Activated CD4-positive, alpha-beta T cell treated with anti-CD3 and anti-CD28 coated beads, Interleukin-2, Interleukin-6, amounts not matched to agents 100 ng/mL and 50 ng/mL, durations not matched to agents 16 hours and 8 hours (primary cell): ENCODE measurements at places on chromosomes 1 and 21.

DNA sequence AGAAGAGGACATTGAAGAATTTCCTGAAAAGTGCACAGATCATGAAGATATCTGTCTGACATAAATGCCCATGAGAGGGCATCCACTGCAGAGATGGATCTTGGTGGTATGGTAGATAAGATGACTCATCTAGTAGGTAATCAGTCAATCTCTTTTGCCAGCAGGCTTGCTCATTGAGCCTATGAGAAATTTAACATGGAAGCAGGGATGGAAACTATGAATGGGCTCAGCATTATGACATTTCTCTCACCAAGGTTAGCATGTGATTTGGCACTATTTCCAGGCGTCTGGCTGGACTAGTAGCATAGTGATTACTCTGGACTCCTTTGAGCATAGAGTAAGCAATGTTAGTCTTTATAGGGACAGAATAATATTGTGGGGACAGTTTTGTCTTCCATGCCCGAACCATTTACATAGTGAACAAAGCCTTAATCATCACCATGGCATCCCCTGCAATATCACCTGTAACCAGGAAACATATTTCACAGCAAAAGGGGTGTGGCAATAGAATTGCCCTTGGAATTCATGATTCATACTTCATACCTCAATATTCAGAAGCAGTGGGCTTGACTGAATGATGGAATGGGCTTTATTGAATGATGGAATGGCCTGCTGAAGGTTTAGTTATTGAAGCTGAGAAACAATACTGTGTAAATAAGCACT lies 7.3 kb downstream of the OR2C3 start:
- DNase-seq, result no peak

DNA sequence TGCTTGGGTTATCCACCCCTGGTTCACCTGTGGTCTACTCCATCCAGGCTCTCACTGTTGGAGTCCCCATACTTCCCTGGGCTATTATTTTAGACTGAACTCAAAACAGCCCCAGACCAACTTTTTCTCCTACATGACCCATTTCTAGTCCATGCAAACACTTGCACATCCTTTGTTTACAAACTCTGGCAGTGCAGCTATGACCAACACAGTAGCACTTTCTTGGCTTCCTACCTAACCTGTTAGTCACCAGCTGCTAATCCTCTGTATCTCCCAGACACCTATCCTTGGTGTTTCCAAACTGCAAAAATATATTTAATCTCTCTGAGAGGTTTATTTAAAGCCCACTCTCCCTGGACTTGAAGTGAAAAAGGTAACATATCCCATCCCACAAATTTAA lies 90.8 kb downstream of the DDAH1 start:
- DNase-seq, result no peak

- DNase-seq, result no peak
Measured at GRCh38 chr1:5659606-5660005, 332.6 kb downstream of the NPHP4 start.

GRCh38 chr1:30129421-30130055 lies 593.8 kb downstream of the MATN1 start:
- no peak for DNase-seq

DNA sequence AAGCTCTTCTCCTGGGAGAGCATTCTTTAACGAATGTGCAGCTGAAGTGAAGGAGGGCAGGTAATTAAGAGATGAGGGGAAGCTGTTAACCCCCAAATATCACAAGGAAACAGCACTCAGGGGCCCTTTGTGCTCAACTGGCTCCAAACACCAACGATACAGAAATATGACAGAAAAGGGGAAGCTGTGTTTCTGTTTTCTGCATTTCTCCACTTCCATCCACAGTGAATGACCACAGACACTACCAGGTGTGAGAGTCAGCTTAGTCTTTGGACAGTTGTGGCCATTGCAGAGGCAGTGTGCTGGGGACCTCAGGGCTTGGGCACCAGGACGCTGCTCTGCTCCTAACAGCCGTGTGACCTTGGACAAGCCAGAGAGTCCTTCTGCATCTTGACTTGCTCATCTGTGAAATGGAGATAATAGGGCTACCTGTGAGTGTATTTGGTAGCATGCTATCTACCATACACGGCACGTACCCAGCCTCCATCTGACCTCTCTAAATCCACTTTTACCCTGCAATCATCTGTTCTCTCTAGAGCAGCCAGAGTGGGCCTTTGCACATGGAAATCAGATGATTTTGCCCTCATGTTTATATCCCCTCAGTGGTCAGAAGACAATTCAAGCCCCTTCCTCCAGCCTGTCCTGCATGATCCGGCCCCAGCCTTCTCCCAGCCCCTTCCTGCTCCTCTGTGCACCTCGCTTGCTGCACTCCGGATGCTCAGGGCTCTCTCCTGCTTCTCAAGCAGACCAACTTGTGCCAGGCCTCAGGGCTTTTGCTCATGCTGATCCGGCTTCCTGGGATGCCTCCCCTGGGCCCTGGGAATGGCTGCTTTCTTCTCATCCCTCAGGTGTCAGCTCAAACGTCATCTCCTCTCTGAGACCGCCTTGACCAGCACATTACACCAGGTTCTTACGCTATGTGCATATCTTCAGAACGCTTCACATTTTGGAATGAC lies 4.7 kb upstream of the TINAGL1 start:
- DNase-seq, result no peak

GRCh38 chr1:162010175-162010506 lies 13.5 kb downstream of the OLFML2B start:
- no peak for DNase-seq

DNA sequence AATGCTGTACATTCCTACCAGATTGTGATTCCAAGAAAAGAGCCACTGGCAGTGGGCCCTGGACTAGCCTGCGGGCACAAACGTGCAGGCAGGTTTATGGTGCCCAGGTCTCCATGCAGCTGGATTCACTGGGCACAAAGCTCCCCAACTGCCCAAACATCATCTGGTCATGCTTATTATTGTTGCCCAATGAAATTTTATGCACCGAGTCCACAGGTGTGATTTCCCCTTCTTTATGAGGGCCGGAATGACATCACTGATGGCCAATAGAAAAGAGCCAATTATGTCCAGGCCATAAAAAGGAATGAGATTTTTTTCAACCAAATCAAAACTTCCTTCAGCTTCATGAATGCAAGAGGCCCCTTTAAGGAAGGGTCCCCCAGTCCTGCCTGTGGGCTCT lies 66.2 kb downstream of the ERI3 start:
- DNase-seq, result no peak

DNA sequence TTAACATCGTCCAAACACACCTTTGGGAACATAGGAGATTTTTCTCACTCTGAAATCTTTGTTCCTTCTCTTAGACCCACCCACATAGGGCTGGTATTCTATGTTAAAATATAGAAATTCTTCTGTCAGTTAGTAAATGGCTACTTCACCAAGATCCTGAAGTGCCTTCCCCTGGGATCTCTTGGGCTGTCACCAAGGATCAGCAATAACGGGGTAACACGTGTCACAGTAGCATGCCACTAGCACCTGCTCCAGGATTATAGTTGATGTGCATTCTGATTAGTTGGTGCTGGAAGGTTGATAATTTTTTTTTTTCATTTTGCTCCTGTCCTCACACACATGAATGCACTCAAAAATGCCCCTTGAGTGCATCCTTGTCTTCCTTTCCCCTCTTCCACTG lies 298.7 kb downstream of the NTNG1 start:
- no peak for DNase-seq

GRCh38 chr1:54987919-54988705 lies 7.7 kb downstream of the TMEM61 start:
- DNase-seq, result no peak

DNA sequence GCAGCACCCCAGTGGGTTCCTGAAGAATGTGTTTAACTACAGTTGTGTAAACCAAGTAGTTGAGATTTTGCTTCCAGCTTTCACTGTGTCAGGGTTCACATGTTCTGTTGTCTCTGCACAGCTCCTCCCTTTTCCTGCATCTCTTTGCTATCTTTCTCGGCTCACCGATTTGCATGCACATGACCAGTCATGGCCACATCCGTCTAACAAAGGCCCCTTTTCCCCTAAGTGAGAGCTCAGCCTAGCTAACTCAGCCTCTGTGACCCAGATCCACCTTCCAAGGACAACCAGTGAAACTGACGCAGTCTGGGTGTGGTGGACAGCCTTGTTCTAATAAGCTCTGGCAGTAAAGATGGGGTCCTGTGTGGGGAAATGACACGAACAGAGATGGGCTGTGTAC lies 101.1 kb downstream of the ZP4 start:
- no peak for DNase-seq

DNA sequence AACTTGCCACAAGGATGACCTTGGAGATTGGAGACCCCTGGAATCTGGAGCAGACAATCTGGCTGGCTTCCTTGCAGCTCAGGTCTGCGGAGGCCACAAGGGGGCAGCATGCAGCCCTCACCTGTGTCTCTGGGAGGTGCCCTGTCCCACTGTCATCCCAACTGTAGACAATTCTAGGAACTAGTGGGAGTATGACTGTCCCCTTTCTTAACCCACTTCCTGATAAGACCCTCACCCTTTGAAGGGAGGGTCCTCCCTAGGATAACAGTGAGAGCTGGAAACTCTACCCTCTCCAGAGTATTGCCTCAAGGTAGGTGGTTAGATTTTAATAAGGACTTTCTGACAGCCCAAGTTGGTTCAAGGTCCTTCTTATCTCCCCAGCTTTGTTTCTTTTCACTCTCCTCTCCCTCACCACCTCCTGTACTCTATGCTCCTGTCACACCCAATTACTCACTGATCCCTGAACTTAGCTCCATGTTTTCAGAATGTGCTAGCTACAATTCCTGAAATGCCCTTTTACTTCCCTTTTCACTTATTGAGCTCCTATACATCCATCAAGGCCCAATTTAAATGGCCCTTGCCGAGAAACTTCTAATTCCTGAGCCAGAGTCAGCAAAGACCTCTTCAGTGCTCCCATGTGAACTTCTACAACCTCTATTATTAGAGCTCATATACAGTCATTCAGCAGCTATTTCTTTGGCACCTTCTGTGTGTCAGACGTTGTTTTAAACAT lies 9.2 kb upstream of the KCNQ4 start:
- peak; percentile 63 for DNase-seq

DNA sequence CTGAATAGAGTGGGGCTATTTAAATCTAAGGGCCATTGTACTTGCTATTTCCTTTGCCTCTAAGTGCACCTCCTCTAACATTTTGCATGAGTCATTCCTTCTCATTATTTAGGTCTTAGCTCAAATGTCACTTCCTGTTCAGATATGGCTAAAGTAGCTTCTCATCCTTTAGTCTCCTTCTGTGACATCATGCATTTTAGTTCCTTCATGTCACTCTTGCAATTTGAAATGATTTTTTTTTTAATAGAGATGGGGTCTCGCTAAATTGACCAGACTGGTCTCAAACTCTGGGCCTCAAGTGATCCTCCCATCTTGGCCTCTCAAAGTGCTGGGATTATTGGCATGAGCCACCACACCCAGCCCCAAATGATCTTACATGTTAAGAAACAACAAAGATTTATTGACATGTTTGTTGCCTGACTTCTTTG lies 6.6 kb downstream of the TBX19 start:
- DNase-seq, result peak; percentile 34

DNA sequence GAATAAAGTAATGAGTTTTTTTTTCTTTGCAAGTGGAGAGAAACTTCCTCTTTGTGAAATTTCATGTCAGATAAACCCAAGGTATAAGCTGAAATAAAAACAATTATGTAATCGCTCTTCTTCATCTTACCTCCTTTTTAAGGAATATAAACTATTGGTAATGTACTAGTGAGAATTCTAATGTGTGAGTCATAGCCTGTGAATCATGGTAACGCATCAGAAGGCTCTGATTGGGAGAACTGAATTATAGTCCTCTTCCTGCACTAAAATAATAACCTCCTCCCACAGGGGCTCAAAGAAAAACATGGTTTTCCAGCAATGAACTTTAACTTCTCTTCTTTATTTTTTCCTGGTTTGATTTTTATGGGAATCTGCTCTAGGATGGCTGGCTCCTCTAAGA lies 57.1 kb upstream of the COX20 start:
- no peak for DNase-seq

- peak; percentile 34 for DNase-seq
Measured at GRCh38 chr1:10965546-10966226, 46.8 kb upstream of the TARDBP start.

DNA sequence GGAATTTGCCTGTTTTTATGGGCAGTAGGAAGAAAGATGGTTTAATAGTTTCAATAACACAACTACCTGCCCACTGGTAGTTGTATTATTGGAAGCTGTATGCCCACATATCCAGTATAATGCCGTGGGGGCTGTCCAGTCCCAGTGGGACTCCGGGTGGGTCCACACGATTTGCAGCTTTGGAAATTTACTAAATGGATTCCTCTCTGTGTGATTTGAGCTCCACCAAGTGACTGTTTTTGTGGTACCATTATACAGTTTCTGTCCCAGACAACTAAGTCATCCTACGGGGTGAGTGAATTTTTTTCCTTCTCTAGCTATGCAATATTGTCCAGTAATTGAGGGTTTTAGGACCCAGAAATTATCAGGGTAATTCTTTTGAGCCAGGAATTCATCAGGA lies 86.8 kb downstream of the PLA2G4A start:
- DNase-seq, result no peak

- no peak for DNase-seq
Measured at GRCh38 chr1:156662005-156662799, 15.0 kb downstream of the NES start.

GRCh38 chr1:88330201-88330600 lies 353.9 kb upstream of the PKN2 start:
- DNase-seq, result no peak

DNA sequence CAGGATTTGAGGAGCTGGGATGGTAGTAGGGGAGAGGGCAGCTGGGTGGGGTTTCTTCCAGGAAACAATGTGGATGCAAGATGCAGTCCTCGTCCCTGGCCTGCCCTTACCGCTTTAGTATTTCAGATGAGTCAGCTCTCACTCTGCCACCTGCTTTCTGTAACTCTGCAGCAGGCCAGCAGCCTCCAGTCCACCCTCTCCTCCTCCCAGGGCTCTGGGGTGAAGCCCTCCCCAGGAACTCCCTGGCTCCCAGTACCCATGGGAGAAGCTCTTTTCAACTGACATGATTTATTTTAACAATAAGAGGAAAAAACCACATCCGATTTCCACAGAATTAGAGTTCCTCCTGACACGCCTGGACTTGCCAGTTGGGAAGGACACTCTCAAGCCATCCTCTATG lies 39.0 kb upstream of the IL20 start:
- no peak for DNase-seq

DNA sequence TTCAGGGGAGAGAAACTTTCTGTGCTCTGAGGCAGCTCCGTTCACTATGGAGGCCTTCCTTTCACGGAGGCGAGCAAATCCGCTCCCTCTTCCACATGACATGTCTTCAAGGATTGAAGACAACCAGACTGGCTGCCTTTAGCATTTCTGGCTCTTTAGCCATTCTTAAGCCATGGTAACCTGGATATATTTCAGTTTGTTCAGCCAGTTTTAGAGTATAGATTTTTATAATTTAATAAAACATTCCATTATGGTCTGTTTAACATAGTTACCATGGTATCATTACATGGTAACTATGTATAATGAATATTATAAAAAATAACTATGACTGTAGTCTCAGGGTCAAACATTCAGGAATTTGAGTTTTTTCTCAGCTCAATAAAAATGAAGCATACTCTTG lies 54.2 kb upstream of the NFIA start:
- DNase-seq, result no peak
